ENCODE measurements at places on chromosomes 11 and 22.

DNA sequence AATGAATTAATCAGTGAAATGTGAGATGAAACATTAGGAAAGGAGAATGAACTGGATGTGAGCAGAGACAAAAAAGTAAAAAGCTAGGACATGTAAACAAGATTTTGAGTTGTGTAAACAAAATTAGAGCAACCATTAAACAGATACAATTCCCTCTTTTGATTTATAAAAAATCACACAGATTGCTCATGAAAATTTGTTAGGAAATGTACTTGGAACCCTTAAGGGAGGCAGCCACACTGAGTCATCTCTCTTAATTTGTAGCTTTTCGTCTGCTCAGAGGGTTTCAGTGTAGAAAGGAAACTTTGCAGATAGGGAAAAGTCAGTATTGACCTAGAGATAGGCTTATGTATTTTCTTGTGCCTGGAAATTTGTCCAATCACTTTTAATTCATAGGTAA lies 49.6 kb upstream of the ME3 start:
- no peak for DNase-seq

GRCh38 chr11:33062137-33062536 lies 22.8 kb downstream of the TCP11L1 start:
- DNase-seq = no peak

GRCh38 chr22:23789121-23789520 lies 2.4 kb downstream of the SMARCB1 start:
- DNase-seq = no peak

GRCh38 chr11:78230161-78230877 lies 41.6 kb downstream of the USP35 start:
- no peak for DNase-seq

- no peak for DNase-seq
Observed at GRCh38 chr11:103673773-103674172, 362.7 kb upstream of the DDI1 start.

DNA sequence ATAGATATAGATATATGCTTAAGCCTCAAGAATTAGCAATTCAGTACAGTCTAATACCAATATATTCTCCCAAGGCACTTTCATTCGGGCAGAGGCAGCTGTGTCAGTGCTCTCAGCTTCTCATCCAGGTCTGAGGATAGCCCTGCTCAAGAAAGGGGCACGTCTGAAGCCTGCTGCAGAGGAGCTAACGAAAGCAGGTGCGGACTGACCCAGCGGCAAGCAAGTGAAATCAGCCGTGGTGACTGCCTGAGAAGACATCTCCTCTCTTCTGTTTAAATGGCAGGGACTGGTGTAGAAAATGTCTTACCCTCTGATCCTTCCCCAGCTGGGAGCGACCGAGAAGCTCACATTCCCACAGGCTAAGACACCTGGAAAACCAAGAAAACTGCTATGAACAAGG lies 468.6 kb downstream of the BRD1 start:
- DNase-seq = no peak

- no peak for DNase-seq
Observed at GRCh38 chr11:36048496-36049247, 104.8 kb downstream of the LDLRAD3 start.

DNA sequence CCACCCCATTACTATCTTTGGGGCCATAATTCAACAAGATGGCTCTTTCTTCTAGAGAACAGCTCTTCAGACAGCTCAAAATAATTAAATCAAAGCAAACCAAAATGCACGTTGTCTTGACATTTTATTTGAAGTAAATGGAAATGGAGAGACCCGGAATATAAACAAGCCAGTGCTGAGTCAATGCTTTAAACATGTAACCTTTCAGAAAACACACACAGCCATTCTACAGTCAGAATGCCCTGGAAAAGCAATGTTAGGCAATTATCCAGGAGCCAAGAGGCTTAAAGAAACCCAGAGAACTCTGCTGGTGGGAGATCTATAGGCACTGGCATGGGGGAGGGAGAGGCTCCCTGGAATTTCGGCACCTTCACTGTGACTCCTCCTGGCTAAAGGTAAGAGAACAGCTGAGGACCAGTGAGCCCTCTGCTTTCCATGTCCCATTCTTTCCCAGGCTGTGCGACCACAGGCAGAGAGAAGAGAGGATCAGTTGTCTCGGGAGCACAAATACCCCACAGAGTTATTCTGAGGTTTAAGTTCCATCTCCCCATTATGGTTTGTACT lies 254.0 kb upstream of the CCDC90B start:
- no peak for DNase-seq

DNA sequence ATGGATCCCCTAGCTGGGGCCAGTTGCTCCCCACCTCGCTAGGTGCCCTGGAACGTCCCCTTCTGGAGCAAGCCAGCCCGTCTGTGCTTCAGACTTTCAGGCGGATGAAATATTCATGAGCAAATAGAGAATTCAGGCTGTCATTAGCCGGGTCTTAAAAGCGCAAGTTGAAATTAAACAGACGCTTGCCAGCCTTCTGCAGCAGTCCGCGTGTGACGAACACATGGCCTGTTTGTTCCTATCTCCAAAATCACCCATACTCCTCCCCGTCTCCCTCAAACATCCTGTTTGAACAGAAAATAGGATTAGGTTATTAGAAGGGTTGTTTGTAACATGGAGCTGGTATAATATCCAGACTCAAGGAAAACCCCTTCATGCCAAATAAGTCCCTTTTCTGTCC lies 38.7 kb downstream of the MYO18B start:
- no peak for DNase-seq

DNA sequence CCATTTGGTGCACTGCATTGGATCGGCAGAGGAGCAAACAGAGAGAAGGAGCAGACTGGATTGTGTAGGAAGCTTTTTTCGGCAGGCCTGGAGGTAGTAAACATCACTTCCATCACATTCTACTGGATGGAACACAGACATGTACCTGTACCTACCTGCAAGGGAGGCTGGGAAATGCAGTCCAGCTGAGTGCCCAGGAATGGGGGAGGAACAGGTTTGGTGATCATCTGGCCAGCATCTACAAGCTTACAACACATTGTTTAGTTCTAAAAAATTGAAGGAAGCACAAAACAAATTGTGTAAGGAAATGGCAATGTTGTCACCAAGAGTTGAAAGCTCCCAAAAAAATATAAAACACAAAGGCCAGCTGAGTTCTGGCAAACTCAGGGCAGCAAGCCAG lies 19.1 kb downstream of the SMIM38 start:
- no peak for DNase-seq

DNA sequence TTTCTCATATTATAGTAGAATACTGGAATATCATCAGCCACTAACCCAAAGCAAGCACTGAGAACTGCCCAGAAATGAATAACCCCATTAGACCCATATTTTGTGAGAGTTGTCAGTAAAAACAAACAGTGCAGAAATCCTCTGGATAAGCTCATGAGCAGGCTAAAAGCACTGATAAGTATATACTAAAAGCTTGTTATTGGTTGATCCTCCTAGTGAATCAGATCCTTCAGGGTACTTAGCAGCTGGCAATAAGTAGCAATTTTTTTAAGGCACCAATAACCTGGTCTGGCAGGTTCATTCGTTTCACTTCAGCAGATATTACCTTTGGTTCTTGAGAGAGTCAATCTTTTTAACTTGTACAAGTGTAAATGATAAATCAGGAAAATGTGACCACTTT lies 1.2 kb downstream of the NOX4 start:
- no peak for DNase-seq

DNA sequence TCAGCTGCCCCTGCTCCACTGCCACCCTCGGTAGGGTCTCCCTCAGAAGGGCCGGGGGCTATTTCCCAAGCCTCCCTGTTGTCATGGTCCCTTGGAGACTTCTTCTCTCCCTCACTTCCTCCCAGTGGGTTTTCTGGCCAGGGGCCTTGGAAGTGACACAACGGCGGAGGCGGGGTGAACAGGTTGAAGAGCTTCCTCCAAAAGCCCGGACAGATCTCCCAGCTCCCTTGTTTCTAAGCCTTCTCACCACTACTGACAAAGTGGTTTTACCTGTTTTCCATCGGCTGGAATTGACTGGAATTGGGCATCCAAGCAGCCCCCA lies 14.5 kb downstream of the MYH9 start:
- no peak for DNase-seq

GRCh38 chr11:92053216-92053615 lies 171.4 kb upstream of the FAT3 start:
- no peak for DNase-seq

- DNase-seq = no peak
Observed at GRCh38 chr11:8239040-8239439, 24.6 kb downstream of the LMO1 start.

- DNase-seq = no peak
Observed at GRCh38 chr11:12719221-12719620, 45.0 kb downstream of the TEAD1 start.

- no peak for DNase-seq
Observed at GRCh38 chr11:8631395-8632118, 37.5 kb upstream of the STK33 start.

- peak; percentile 4 for DNase-seq
Observed at GRCh38 chr22:40857309-40857855, 434 bp downstream of the XPNPEP3 start.

- DNase-seq = peak; percentile 60
Observed at GRCh38 chr11:304915-305843, 2.4 kb upstream of the IFITM2 start.

- DNase-seq = peak; percentile 76
Observed at GRCh38 chr11:64148226-64148916, 17.5 kb downstream of the MACROD1 start.

- DNase-seq = peak; percentile 61
Observed at GRCh38 chr11:10931761-10932670, 74.2 kb upstream of the ZBED5 start.

- no peak for DNase-seq
Observed at GRCh38 chr11:66317723-66318599, 1.1 kb upstream of the CD248 start.

Measured in cerebellum (tissue), 4 donors.